Mesenteric fat pad (tissue), 1 donor: ENCODE measurements at places on chromosomes 7 and 10. TPM values are rescaled to one million over a fixed set of nuclear protein-coding genes. Genes with fewer than 3 reads are reported as not detected.
A peak's percentile ranks its signal among the peaks of the same experiment; 100 is the strongest.

- no peak for DNase-seq
Measured at GRCh38 chr7:98133181-98133580, 26.5 kb downstream of the LMTK2 start.

DNA sequence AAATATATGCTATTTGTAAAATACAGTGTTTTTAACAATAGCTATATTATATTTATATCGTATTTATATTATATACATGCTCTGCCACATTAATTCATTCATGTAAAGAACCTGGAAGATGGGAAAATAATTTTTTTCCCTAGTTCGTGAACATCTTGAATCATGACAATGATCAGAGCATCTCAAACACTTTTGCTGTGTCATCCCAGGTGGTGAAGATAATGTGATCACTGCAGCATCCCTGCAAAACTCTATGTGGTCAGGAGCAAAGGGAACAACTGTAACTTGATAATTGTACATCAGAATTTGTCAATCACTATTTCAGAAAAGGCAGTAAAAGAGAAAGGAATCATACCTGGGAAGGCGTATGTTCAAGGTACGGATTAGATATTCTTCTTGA is 39.3 kb downstream of the RAPGEF5 start:
- DNase-seq = no peak

- DNase-seq = no peak
Measured at GRCh38 chr10:65786279-65786678, 1139.6 kb upstream of the LRRTM3 start.

DNA sequence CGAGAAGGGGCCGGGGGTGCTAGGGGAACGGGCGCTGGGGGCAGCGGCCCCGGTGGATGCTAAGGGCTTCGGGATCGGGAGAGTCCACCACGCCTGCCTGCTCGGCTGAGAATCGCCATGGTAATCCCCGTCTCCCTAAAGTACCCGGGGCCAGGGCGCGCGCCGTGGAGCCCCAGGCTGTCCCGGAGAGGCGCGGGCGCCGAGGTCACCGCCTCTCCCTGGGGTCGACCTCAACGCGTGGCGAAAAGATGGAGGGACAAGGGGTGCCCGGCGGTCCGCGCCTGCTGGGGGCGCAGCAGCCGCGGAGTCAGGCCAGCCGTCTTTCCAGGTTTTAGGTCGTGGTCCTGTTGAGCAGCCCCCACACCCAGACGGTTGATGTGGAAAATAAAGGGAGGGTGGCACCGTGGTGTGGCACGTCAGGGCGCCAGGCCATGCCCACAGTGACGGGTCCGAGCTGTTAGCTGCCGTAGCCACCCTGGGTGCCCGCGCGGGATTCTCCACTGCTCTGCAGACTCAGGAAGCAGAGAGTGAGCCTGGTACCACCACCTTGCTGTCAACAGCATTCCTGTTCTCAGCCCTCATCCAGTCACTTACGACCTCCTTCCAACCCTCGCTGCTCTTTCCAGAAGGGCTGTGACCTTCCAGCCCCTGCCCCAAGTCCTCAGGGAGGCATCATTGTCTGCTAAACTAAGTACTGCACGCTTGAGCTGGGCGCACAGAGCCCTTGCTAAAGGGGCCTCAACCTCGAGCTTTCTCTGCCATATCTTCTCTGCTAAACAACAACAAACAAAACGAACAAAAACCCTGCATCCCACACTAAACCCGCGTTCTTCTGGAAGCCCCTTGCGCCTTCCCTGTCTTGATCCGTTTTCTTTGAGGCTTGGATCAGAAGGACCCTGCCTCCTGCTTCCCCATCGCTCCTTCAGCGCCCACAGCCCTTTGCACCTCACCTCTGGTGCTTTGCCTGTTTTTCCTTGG is 666 bp downstream of the SMKR1 start:
- DNase-seq = peak; percentile 83

DNA sequence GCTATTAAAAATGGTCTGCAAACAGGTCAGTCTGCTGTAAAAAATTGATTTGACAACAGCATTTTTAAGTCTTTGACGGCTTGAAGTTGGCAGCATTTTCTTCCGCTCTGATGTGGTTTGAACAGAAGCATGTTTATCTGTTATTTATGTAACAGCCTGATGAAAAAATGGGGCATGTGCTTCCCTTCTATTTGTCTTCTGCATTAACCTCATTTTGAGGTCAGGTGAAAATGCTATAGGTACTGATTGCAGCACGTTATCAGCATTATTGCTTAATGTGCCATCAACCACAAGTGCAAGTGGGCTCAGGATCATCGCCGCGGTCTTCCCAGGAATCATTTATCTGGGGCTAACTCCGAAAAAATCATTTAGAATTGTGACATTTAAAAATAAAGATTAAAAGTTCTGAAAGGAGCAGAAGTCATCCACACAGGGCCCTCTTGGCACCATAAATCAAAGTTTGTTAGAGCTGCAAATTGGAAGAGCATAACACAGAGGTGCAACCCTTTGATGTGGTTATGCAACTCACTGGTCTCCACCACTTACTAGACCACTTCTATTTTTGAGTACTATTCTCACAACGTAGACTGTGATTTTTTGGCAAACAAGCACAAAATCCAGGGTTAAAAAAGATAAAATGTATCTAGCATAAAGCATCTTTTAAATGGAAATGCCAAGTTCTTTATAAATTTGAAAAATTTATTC is 307.7 kb downstream of the MDFIC start:
- no peak for DNase-seq

GRCh38 chr10:5565205-5565545 is 40.4 kb downstream of the CALML3 start:
- DNase-seq = peak; percentile 39

- no peak for DNase-seq
Measured at GRCh38 chr7:32574626-32575025, 79.3 kb downstream of the AVL9 start.

- no peak for DNase-seq
Measured at GRCh38 chr7:22013711-22014110, 68.0 kb upstream of the CDCA7L start.

DNA sequence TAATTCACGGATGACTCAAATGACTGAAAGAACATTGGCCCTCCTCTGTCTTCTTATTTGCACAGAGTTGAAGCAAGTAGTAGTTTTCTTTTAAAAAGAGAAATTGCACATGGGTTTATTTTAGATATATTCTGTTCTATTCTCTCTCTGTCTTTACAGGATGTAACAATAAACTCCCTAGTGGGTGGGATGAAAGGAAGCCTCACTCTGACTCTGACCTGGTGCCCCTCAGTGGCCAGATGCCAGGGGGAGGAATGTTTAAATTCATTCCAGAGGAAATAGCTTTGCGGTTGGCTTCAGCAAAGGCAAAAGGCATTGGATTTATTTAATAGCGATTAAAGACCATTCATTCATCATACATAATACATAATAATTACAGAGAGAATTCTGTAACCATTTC is 156.4 kb upstream of the MTPN start:
- DNase-seq = no peak

DNA sequence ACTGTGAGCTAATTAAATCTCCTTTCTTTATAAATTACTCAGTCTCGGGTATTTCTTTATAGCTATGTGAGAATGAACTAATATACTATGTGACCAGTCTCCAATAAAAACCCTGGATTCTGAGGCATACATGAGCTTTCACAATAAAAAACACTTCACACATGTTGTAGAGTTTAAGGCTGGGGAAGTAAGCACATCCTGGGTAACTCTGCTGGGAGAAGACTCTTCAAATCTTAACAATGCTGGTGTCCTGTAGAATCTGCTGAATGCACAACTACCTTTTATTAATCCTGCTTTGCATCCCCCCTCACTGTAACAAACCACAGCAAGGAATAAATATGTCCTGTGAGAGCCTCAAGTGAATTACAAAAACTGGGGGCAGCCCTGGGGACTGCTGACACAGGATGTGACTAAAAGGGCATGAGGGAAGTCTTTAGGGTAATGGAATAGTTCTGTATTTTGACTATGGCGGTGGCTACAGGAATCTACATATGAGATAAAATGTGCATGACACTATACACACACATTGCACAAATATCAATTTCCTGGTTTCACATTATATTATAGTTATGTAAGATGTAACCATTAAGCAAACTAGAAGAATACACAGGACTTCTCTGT is 45.1 kb upstream of the KCTD7 start:
- no peak for DNase-seq

DNA sequence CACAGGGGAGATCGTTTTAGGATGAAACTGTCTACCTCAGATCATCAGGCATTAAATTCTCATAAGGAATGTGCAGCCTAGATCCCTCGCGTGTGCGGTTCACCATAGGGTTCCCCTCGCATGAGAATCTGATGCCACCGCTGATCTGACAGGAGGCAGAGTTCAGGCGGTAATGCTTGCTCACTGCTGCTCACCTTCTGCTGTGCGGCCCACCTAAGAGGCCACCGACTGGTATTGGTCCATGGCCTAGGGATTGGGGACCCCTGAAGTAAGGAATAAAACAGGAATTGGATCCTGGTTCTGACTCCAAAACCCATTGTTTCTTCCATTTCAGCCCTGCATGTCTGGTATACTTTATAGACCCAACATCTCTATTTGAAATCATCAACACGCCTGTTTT is 4.1 kb downstream of the NOD1 start:
- no peak for DNase-seq

GRCh38 chr10:13395540-13395939 is 47.4 kb upstream of the SEPHS1 start:
- no peak for DNase-seq

DNA sequence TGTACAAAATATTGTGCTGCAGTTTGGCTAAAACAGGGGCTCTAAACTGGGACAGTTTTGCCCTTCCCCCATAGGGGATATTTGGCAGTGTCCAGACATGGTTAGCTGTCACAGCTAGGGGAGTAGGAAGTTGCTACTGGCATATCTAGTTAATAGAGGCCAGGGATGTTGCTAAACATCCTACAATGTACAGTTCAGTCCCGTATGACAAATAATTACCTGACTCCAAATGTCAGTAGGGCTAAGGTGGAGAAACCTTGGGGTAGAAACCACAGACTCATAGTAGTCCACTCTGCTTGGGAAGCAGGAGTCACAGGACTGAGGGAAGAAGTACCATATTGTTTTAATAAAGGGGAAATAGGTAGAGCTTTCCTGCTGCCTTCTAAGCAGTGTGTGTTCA is 39.8 kb downstream of the WBP1L start:
- no peak for DNase-seq

- DNase-seq = no peak
Measured at GRCh38 chr7:130881091-130881798, 147.2 kb upstream of the KLF14 start.

The PIP gene
- not detected for total RNA-seq

The LAMB1 gene
- total RNA-seq = 421 TPM

The UCN3 gene
- not detected for total RNA-seq

The TEX47 gene
- total RNA-seq = not detected

The ERVW-1 gene
- not detected for total RNA-seq
